Fibroblast of skin of left biceps (primary cell): ENCODE measurements at places on chromosomes 1 and 21.
A peak's percentile ranks its signal among the peaks of the same experiment; 100 is the strongest.

DNA sequence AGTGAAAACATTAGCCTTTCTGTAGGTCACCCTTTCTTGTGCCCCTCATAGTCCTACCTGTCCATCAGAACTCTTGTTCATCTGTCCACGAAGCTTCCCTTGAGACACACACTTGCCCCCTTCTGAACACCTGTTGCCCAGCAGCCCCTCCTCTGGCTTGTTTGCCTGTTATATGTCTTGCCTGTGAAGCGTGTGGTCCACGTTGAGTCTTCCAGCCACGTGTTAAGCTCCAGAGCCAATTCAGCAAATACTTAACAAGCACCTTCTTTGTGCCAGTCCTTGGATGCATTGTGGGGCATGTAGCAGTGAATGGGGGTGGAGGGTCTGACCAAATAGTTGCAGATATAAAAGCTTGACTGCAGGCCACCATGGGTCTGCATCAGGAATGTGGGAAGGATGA lies 66.6 kb downstream of the MAN1C1 start:
- DNase-seq: no peak

DNA sequence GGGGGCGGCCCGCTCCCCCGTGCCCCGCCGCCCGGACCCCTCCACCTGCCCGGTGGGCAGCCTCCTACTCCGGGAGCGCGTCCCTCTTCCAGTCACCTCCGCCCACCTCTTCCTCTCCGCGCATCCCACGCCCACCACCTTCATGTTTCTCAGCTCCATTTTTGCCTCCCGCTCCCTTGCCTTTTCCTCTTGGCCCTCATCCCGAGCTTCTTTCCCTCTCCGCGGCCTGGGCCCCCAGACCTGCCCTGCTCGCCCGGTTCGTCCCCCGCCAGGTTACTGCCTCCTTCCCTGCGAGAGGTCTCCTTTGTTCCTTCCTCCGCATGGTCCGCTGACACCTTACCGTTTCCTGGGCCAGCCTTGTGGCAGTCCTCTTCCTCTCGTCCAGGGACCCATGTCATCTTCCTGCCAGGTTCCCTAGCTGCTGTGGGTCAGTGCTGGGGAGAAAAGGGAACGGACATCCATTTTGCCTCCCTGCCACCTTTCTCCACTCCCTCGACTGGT lies 563 bp downstream of the QSOX1 start:
- DNase-seq: no peak

DNA sequence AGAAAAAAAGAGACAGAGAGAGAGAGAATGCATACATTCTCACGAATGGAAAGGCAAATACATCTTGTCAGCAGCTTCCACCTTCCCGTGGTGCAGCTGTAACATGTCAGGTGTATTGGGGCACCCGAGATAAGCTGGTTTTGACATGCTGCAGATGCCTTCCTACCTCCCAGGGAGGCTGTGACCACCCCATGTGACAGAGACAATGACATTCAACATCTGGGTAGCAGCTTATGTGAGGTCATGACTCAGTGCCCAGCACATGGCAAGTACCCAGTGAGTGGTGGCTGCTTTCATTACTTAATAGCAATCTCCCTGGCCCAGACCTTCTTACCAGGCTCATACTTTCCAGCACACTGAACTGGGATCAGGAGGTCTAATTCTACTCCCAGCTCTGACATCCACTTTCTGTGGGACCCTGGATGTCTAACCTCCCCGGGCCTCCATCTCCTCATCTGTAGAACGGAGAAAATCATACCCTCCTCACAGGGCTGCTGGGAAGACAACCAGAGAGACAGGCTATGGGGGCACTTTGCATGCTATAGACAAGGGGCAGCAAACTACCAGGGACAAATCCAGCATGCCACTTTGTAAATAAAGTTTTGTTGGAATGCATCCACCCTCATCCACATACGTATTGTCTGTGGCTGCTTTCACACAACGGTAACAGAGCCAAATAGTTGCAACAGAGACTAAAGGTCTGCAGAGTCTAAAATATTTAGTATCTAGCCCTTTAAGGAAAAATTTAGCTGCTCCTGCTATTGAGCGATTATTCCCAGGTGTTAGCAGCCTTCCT lies 38.5 kb upstream of the ZBTB40 start:
- DNase-seq: no peak

GRCh38 chr1:10900251-10900651 lies 103.8 kb upstream of the CASZ1 start:
- DNase-seq: no peak

- DNase-seq: no peak
Measured at GRCh38 chr1:198575798-198576641, 35.5 kb upstream of the ATP6V1G3 start.

- DNase-seq: no peak
Measured at GRCh38 chr1:235648954-235649367, 623 bp downstream of the GNG4 start.

- no peak for DNase-seq
Measured at GRCh38 chr1:220692436-220693228, 2.5 kb downstream of the C1orf115 start.

DNA sequence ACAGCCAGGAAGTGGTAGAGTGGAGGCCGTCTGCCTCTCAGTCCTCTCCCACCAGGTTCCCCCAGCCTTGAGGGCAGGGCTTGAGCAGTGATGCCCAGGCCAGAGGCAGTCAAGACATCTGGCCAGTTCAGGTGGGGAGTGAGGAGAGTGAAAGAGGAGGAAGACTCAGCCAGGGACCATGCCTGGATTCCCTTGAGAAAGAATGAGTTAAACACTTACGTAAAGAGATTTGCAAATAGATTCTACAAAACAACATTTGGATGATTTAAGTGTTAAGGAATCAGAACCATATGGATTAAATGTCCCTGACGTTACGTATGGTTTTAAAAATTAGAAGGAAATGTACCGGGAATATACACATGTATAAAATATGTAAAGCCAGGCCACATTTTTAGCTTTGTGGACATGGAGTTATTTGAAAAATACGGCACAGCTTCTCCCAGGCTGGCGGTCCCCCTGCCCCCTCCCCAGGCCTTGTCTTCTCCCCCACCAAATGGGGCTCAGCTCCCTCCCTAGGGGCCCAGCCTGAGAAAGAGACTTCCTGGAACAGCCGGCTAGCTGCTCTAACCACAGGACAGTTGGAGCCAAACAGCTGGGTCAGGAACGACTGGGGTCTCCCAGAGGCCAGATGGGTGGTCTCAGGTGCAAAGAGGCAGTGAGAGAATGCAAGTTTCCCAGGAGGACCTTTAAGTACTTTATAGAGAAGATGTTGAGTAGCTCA lies 188.3 kb upstream of the EDN2 start:
- DNase-seq: peak; percentile 96

DNA sequence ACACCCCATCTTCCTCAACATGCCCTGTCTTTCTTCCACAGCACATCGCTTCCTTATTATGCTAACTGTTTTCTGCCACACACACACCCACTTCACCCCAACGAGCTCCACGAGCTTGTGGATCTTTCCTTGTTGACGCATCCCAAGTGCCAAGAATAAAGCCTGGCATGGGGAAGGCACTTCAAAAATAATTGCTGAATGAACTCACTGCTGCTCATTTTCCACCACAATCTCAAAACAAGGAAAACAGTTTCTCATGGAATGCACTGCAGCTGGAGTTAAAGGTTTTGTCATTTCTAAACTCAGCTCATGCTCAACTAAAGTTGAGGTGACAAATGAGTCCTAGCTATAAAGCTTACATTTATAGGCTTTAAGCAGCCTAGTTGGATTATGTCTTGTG lies 86.0 kb downstream of the TIAM1 start:
- DNase-seq: no peak

GRCh38 chr1:6419397-6419803 lies 319 bp downstream of the HES2 start:
- no peak for DNase-seq

DNA sequence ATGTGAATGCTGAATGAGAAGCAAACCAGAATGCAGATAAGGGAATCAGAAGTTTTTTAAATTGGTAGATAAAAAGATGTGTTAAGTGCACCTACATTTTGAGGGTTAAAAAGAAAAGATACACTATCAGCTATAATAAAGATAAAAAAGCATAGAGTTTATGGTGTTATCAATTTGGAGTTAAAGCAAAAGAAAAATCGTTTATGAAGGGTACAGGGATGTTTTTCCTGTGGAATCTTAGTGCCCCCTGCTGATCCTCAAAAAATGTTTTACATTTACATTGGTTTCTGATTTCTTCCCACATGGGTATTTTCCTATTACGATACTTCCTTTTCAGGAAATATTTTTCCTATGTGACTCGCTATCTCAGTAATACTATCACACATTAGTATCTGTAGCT lies 293.5 kb downstream of the MRPL39 start:
- peak; percentile 40 for DNase-seq

GRCh38 chr1:54850737-54851136 lies 36.3 kb downstream of the DHCR24 start:
- peak; percentile 68 for DNase-seq

- DNase-seq: no peak
Measured at GRCh38 chr1:225942574-225942973, 1.6 kb upstream of the LEFTY2 start.

DNA sequence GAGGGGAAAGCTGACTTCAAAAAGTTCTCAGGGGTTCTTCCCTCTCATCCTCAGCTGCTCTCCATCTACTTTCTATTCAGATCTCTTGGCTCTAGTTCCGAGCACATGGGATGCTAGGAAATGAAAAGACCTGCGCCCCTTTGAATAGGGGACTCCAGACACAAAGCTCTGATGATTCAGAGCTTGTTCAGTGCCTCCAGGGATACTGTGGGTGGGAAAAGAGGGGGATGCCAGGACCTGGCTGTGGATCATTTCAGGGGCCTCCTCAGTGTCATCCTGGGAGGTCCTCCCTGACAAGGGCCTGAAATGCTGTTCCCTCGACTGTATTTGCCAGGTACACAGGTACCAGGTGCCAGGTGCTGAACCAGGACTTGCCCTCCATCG lies 943 bp upstream of the KIAA0040 start:
- no peak for DNase-seq

DNA sequence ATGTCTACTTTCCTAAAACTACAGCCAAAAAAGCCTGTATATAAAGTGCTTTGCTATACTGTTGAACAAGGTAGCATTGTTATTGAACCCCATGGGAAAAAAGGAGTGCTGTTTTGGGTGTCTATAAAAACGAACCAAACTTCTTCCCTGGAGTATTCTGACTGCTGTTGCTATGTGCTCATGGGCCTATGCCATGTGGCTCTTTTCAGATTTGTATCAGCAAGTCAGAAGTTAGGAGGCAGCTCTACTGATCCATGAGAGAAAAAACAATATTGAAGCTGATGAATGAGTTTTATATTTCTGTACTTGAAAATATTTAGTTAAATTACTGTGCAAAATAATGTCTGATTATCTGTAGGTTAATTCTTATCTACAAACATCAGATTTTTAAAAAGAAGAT lies 66.5 kb downstream of the ADGRL2 start:
- DNase-seq: no peak

GRCh38 chr1:114232691-114233090 lies 79.0 kb upstream of the SYT6 start:
- no peak for DNase-seq
